Stimulated activated CD4-positive, alpha-beta T cell treated with anti-CD3 and anti-CD28 coated beads, Interleukin-12 subunit alpha, Interleukin-12 subunit beta, amount 100 ng/mL, for 48 hours (primary cell): ENCODE measurements at places on chromosomes 4 and X.

- peak; percentile 5 for DNase-seq
These were observed 147.5 kb downstream of the DLG3 start for GRCh38 chrX:70592091-70592490.

- DNase-seq: no peak
These were observed 18.3 kb upstream of the H2AZ1 start for GRCh38 chr4:99968330-99968729.

DNA sequence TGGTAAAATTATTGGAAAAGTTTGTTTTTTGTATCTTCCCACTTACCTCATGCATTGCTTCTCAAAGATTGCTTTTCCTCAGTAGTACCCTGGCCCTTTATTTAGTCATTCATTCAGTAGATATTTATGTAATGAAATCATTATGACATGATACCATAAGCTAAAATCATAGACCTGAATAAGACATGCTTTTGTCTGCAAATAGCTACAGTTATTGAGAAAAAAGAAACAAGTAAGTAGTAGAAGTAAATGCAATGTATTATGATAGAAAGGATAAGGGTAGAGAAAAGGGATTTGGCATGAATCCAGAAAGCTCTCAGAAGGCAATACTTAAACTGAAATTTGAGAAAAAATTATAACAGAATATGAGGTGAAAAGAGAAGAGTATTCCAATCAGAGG, 352.5 kb downstream of the GPM6A start:
- DNase-seq: no peak

GRCh38 chrX:21487832-21488231, 113.6 kb downstream of the CNKSR2 start:
- no peak for DNase-seq

- no peak for DNase-seq
These were observed 172.9 kb upstream of the TTC29 start for GRCh38 chr4:147118528-147118927.

DNA sequence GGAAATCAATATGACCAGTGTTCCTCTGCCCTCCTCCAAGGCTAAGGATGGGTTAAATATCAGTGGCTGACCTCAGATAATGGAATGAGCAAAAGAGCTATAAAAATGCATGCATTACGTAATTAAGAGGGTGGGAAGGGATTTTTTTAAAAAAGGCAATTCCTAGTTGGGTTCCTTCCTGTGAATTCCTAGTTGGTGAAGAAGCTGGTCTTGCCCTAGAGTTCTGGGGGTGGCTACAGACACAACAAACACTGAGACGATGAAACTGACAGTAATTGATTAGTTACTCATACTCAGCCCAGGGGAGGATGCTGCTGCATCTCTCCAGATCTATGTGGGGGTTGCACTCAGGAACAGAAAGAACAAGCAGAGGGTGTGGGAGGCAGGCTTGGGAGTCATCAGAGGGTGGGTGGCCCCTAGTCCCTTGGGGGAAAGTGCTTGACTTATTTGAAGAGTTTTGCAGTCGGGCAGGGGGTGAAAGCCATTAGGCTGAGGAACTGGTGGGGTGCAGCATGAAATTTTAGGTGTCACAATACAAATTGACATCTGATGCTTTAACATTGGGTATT, 662.0 kb upstream of the FRG1 start:
- no peak for DNase-seq

DNA sequence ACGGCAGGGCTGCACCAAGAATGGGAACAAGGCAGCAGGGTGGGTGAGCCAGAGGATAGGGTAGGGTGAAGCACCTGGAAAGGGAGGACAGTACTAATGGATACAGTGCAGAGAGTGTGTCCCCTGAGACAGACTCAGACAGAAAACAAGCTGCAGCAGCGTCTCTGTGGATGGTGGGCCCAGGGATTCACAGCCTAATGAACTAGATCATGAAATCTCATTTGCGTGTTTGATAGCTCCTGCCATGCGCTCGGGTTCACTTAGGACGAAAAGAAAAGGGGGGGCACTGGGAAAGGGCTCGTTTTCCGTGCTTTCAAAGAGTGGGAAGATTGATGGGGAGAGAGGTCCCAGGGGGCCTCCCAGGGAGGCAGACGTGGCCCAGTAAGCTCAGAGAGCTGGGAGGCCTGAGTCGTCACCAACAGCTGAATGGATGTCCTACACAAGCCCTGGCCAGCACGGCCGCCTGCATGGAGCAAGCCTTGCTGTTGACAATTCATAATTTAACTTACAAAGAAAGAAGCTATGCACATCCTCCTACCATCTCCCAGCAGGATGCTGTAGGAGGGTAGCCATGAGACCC, 446.9 kb downstream of the BCOR start:
- DNase-seq: no peak

DNA sequence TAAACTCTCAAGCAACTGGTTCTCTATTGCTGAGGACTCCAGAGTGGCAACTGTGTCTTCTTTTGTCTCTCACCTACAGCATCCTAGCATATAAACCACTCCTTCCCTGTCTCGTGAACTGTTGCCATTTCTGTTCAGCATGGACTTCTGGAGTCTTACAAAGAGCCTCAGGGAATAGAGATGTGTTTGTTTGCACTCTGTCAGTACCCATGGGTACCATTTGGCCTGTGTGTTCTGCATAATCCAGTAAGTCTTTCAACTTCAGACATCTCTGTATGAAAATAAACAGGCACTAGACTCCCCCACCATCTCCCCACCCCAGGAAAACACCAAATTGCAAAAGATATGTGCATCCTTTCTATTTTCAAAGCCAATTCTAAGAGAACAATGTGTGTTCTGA, 1351.6 kb upstream of the PABPC4L start:
- no peak for DNase-seq

- DNase-seq: no peak
These were observed 1118.2 kb downstream of the ARAP2 start for GRCh38 chr4:35125995-35126712.

DNA sequence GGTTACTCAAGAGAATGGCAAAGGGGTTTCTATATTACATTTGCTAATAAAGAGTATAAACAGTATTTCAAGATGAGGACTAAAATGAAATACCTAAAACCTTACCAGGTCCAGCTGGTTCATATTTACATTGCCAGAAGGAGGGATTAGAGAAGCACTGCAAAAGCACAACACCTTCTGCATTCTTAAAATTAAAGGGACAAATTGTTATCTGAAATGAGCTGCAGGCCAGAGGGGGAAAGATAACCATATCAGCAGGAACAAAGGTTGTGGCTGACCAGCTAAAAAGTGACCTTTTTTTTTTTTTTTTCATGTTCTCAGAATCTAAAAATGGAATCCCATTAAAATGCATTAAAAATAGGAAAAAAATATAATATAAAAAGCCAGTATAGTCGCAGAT, 39.7 kb downstream of the AFF2 start:
- no peak for DNase-seq

GRCh38 chrX:30620125-30620524, 33.1 kb upstream of the GK start:
- DNase-seq: no peak

- no peak for DNase-seq
These were observed 74.5 kb upstream of the BOD1L1 start for GRCh38 chr4:13701937-13702446.

GRCh38 chrX:50117476-50117875, 83.3 kb downstream of the AKAP4 start:
- no peak for DNase-seq

- no peak for DNase-seq
These were observed 185.5 kb upstream of the RBPJ start for GRCh38 chr4:26135331-26135730.

- no peak for DNase-seq
These were observed 21.5 kb downstream of the AMOT start for GRCh38 chrX:112819008-112819640.

DNA sequence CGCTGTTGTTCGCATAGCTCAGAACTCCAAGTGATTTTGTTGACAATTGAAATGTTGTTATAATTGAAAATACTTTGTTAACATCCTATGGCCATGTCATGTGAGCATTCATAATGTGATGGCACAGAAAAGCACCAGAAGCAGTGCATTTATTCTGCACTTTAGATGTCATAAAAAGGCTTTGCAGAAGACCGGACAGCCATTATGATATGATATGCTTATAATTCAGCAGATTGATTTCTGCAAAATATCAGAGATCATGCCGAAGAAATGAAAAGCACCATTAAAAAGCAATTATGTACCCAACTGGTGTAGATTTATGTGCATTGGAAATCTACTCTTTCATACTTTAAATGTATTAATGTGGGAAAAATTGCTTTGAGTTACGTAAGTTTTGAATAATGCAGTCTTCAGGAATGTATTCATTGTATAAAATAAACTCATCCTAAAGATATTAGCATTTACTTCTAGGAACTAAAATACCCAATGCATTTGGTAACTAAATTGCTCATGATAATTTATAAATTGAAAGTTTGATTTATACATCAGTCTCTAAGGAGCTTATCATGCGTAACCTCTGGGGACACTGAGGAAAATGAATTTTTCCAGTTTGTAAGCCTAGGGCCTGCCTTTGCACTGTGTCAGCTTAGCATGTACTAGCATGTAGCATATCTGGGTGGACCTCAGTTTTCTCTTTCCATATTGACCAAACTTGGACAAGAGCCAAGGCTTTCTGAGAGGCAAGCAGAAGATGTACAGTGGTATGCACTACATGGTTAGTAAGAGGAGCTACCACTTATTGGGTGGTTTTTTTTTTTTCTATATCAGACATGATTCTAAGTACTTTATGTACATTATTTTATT, 43.6 kb downstream of the TLR10 start:
- DNase-seq: no peak

DNA sequence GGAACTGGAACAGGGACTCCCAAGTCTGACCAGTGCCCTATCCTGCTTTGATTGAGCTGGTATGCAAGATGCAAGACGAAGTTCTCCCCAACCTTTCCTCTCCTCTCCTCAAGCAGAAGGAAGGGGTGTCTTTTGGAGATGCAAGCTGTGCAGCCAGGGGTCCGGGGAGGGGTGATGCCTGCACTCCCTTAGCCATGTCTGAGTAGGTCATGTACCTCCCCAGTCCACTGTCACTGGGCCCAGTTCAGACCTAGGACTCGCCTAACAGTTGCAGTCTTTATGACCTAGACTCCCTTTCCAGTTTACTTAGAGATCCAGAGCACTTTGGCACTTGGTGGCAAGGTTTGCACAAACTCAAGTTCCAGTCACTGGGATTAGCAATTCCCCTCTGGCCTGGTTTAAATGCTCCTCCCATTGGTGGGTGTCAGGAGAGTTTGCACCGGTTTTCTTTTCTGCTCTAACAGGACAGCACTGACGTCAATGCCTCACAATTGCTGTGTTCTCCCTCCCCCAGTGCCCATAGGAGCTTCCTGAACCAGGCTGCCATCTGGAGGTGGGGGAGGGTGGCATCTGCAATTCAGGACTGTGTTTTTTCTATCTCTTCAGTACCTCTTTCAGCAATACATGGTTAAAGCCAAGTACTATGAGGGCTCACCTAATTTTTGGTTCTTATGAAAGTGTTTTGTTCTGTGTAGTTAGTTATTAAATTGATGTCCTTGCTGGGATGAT, 782.2 kb downstream of the ARAP2 start:
- no peak for DNase-seq

- no peak for DNase-seq
These were observed 18.7 kb upstream of the MAGEA10 start for GRCh38 chrX:152157042-152157441.

GRCh38 chr4:166042510-166043055, 169.5 kb downstream of the TLL1 start:
- DNase-seq: no peak

DNA sequence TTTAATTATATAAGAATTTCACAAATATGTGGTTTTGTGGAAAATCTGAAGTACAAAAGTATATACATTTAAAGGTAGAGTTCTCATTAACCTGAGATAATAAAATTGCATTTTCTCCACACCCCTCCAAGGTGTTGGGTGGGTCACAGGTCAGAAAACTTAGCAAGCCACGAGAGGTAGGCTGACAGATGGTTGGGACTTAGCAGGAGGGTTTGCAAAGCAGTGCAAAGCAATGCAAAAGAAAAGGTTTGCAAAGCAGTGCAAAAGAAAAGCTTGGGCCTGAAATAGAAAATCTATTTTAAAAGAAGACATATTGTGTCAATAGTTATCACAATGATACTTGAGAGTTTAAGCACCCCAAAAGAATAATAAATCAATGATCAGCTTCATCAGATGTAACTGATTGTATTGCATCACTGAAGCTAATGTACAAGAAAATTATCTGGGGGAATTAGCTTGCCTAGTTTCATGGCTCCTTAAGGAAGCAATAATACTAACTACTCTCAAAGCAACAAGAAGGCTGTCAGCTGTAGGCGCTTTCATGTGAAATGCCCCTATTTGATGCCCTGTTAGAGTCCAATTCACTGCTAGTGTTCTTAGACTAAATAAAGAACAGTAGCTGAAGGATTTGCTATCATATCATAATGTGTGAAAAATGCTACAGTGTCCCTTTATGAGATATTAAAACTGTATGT, 319.5 kb downstream of the KCNIP4 start:
- DNase-seq: no peak

DNA sequence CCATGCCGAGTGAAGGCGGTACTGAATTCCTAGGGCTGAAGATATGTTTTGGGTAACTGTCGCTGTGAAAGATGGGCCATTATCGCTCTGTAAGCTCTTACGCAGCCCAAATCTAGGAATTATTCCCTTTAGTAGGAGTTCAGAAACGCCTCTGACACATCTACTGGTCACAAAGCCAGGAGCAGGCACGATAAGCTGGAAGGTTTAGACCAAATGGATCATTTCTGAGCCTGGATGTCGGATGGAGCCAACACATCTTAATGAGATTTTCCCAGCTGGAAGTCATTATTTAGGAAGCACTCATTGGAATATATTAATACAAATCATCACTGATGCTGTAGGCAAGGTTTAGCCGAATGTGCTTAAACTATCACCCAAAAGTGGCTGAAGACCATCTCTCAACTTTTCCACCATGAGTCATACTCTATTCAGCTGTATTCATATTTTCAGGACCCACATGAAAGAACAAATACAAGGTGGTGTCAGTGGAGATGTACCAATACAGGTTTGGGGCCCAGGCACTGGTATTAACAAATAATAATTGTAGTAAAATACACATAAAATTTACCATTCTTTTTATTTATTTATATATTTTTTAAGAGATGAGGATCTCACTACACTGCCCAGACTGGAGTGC, 34.2 kb upstream of the ATRX start:
- DNase-seq: no peak

GRCh38 chrX:107750263-107750662, 25.3 kb downstream of the TSC22D3 start:
- DNase-seq: no peak

DNA sequence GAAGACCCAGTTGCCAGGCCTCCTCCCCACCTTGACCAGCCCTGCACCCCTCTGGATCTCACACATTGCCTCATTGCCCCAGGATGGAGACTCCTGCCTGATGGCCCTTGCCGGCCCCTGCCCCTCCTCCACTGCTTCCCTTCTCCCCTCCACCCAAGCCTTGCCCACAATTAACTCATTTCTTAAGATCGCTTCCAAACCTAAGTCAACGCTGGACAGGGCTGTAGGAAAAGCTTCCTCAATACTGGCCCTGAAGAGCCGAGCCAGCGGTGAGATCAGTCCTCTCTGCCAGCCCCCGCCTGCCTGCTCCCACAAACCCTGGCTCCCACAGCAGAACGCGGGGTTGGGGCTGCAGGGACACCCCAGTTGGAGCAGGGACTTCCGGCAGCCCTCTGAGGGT, 7.5 kb upstream of the HAUS7 start:
- no peak for DNase-seq

- DNase-seq: no peak
These were observed 7.6 kb downstream of the SORCS2 start for GRCh38 chr4:7199771-7200441.
